ENCODE measurements at places on chromosomes 1 and 21.

- DNase-seq: no peak
Measured at GRCh38 chr1:15935056-15935950, 40.6 kb downstream of the ZBTB17 start.

DNA sequence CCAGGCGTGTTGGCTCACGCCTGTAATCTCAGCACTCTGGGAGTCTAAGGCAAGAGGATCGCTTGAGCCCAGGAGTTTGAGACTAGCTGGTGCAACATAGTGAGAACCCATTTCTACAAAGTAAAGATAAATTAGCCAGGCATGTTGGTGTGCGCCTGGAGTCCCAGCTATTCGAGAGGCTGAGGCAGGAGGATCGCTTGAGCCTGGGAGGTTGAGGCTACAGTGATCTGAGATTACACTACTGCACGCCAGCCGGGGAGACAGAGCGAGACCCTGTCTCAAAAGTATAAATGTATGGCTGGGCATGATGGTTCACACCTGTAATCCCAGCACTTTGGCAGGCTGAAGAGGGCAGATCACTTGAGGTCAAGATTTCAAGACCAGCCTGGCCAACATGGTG, 51.5 kb upstream of the LBR start:
- no peak for DNase-seq

DNA sequence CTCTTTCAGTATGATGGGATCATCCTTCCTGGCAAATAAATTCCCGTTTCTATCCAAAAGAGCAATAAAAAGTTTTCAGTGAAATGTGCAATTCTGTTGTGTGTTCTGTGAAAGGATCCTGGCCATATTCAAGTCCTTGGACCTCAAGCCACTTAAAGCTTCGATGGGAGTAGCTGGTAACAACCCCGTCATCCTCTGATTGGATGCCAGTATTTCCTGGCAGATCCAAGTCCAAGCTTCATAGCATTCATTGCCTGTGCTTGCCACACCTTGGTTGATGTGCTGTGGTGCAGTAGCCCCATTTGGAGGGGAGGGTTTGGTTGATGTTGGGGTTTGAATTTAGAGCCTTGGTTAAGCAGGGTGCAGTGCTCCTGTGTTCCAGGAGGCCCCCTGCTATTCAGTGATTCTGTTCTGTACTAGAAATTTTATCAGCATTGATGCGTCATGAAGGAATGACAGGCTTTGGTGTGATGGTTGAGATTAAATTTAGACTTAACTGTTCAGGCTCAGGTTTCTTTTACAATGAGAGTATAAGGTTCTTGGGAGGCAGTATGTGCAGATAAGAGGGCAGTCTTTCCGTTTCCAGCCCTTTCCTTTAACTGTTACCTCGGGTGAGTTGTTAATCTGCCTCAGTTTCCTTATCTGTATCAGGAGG, 4.9 kb downstream of the RPL11 start:
- DNase-seq: no peak

GRCh38 chr1:117857418-117857817, 72.0 kb downstream of the GDAP2 start:
- DNase-seq: no peak

- no peak for DNase-seq
Measured at GRCh38 chr1:2127187-2128145, 67.1 kb downstream of the FAAP20 start.

GRCh38 chr1:117644696-117645311, 39.0 kb downstream of the TENT5C start:
- DNase-seq: no peak

- DNase-seq: no peak
Measured at GRCh38 chr1:244830639-244831038, 4.8 kb upstream of the COX20 start.

DNA sequence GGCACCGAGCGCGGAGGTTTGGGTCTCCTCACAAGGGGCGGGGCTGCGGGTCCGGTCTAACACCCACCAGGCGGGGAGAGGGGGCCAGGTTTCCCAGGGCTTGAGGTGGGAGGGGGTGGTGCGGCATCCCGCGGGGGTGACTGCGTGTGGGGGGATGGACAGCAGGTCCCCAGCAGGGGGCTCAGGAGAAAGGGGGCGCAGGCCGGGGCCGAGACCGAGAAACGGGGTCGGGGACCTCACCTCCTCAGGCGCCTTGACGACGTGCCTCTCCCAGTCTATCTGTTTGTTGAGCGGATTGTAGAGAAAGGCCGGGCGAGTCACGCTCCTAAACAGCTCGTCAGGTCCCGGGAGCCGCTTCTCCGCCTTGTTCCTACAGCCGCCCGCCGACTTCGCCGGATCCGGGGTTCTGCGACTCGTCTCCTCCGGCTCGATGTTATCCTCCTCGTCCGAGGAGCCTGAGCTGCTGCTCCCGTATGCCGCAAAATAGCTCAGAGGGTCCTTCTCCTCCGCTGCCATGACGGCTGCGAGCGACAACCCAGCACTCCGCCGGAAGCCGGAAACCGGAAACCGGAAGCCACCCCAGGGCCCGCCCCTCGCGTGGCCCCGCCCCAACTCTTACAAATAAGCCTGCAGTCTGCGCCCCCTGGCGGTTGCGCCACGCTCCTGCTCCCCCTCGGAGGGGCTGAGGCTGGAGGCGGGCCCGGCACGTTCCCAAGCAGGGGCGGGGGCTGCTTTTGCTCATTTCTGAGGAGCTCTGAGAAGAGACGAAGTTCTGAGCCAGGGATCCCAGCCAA, at the start of gene C1orf52:
Gene C1orf52 (minus strand): TSS at position 545 of the 794 bp plus-strand sequence. CDS start 29 bp downstream, at position 516.
- peak; percentile 37 for DNase-seq

DNA sequence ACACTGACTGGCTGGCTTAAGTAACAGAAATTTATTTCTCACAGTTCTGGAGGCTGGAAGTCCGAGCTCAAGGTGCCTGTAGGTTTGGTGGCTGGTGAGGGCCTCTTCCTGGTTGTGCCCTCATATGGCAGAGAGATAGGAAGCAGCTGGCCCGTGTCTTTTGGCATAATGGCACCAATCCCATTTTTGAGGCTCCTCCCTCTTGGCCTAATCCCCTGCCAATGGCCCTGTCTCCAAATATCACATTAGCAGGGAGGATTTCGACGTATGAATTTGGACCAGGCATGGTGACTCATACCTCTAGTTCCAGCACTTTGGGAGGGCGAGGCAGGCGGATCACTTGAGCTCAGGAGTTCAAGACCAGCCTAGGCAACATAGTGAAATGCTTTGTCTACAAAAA, 37.4 kb downstream of the AGPAT3 start:
- DNase-seq: no peak

DNA sequence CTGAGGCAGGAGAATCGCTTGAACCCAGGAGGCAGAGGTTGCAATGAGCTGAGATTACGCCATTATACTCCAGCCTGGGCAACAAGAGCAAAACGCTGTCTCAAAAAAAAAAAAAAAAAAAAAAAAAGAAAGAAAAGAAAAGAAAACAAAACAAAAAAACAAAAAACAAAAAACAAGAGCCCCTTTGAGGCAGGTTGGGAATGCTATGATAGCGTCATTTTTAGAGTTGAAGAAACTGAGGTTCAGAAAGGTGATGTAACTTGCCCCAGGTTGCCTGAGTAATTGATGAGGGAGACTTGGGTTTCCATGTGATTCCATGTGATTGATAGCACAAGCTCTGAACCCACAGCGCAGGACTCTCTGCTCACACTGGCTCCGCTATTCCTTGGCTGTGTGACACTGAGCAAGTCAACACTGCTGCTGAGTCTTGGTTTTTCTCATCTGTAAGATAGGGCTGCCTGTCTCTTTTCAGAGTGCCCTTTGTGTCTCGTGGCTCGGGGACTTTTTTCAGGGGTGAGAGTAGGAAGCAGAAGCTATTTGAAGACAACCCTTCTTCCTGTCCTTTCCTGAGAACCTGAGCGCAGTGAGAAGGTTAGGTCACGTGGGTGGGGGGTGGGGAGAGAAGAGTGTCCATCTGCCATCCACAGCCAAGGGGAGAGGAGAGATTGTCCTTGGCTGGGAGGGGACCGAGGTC, 2.5 kb downstream of the CNR2 start:
- no peak for DNase-seq

GRCh38 chr1:103901072-103901471, 151.4 kb downstream of the AMY1C start:
- no peak for DNase-seq

DNA sequence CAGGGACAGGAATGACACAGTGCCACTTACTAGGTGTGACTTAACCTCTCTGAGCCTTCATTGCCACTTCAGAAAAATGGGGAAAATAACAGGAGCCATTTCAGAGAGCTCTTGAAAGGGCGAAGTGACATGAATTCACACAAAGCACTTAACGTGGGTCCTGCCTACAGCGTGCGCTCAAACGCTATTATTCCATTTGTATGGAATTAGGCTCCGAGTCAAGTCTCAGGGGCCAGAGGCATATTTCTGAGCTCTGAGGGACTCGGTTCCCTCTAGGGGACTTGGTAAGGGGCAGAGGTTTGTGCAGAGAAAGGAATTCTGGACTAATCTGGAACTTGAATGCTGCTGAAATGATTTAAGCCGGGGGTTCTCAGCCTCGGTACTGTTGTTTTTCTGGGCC, 14.1 kb downstream of the DRAXIN start:
- no peak for DNase-seq

DNA sequence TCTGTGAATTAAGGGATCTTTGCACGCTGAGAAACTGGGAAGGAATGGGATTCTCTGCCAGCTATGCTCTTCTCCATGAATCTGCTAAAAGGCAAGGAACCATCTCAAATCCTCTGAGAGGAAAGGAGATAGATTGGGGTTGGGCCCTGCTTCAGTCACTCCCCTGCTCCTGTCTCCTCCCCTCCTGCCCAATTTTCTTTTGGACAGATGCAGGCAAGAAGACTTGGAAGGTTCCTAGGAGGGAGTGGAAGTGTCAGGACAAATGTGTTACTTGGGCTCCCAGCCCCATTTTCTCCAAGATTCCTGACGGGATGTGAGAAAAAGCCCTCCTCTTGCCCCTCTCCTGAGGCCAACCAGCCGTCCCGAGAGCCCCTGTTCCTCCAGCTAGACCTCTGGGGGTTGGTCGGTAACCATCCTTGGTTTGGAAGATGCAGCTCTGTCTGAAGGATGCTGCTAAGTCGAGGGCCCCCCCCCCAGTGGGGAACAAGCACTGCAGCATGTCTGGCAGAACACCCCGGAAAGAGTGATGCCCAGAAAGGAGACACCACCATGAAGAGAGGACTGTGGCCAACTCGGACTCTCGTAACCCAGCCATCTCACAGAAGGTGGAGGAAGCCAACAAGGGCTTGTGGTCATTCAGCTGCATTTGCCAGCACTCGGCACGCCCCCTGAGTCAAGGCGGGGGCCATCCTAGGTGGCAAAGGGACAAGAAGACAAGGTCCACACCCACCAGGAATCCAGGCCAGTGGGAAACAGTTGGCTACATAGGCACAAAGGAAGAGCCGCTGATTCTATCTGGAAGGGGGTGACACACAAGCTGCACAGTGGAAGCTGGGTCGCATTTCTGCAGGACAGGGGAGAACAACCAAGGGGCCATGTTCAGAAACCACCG, 43.7 kb downstream of the CDK18 start:
- DNase-seq: no peak

- DNase-seq: no peak
Measured at GRCh38 chr1:244665771-244666217, 12.9 kb downstream of the DESI2 start.

DNA sequence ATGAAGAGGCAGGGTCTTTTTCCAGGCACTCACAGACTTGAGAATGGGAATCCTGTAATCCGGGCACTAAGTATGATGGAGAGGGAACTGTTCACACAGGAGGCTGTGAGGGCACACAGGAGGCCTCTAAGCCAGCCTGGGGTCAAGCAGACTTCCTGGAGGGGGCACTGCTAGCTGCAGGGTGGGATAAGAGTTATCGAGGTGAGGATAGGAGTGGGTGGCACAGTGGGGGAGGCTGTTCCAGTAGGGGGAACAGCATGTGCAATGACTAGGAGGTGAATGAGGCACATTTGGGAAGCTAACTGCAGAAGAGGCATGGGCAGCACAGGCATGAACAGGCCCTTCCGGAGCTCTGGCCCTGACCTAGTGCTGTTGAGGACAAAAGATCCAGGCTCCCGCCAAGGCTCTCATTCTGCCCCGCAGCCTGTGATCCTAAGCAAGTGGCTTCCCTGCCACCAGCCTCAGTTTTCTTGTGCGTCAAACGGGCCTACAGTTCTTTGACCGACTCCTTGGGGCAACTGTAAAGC, 216.7 kb downstream of the TRABD2B start:
- DNase-seq: no peak

GRCh38 chr1:176444286-176444685, 18.7 kb upstream of the PAPPA2 start:
- no peak for DNase-seq

GRCh38 chr1:58779801-58780382, 4.0 kb downstream of the JUN start:
- DNase-seq: no peak

DNA sequence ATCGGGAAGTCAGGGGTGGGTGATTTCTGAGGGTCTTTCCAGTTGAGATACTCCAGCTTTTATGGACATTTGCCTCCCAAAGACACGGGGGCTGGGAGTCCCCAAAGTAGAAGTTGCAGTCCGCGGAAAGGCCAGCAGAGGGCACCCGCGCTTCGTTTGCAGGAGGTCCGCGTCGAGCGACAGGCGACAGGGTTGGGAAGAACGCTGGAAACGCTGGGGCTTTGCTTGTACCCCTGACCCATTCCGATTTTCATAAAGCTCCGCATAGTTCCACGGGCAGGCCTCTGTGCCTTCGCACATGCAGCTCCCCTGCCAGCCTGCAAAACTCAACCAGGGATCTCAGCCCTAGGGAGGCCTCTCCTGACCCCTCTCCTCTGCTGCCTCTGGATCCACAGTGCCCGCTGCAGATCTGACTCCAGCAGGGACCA, 44.2 kb upstream of the LAPTM5 start:
- no peak for DNase-seq

- no peak for DNase-seq
Measured at GRCh38 chr1:56370513-56370912, 208.8 kb downstream of the PLPP3 start.

- no peak for DNase-seq
Measured at GRCh38 chr1:201877877-201878401, 10.8 kb upstream of the SHISA4 start.

GRCh38 chr1:212595787-212596714, 12.5 kb upstream of the ATF3 start:
- peak; percentile 19 for DNase-seq

DNA sequence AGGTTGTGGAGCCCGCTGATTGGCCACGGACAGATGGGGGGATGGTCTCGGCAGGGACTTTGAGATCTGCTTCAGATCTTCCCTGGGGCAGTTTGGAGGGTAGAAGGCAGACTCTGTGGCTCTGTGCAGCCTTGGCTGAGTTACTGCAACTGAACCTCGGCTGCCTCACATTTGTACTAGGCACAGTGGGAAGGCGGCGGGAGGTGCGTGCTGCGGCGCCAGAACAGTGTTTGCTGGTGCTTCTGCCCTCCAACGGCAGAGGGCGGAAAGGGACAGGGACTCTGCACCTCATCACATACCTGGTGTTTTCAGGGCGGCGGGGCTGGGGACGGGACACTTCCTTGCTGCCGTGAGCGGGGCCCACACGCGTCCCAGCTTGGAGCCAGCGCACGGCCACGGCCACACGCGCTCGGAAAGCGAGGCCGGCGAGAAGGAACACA, 26.2 kb downstream of the SLC66A1 start:
- DNase-seq: no peak

- DNase-seq: no peak
Measured at GRCh38 chr1:79790950-79791349, 784.4 kb upstream of the ADGRL4 start.

GRCh38 chr1:212699625-212700222, at the start of gene BATF3:
Gene BATF3 (minus strand): TSS chr1:212699840. CDS start chr1:212699762, 78 bp downstream.
- DNase-seq: no peak

GRCh38 chr1:32014948-32015273, 1.2 kb downstream of the KHDRBS1 start:
- no peak for DNase-seq
